Right lung (tissue), 10 donors: ENCODE measurements at places on chromosomes 2 and 18.

GRCh38 chr2:155653176-155653575 is 679.3 kb downstream of the NR4A2 start:
- DNase-seq: no peak

DNA sequence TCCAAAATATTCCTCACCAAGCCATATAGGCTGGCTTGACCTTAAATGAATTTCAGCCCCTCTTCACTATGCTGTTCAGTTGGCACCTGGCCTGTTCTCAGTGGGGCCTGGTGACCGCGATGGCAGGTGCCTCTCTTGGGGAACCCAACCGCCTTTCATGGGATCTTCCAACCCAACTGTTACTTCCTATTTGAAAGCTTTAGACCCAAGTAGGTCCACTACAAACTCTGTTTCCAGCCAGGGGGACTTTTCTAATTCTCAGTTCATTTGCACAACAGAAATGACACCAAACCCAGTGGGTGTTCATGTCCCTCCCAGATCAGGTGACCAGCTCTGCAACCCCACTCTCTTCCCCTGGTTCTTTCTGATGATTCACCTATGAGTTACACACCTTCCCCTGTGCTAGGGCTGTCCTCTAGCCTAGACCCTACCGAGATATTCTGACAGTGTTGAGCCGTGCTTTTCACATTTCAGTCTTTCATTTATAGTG is 35.6 kb upstream of the NDUFV2 start:
- no peak for DNase-seq

- DNase-seq: no peak
Observed at GRCh38 chr2:183227176-183227575, 102.9 kb downstream of the NUP35 start.

DNA sequence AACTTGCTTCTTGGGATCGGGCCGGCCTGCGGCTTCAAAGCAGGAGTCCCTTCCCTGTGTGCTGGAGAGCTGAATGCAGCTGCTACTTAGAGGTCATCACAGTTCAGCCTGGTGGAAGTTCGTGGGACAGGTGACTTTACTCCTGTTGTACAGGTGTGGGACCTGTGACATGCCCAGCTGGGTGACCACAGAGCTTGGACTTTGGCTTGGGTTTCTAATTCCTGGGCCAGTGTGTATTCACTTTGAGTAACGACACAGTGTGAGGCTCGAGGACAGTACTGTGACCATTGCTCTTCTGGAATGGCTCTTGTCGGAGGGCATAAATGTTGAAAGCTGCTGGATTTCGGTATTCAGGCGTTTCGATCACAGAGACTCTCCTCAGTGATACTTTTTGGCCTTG is 114.5 kb downstream of the STPG4 start:
- no peak for DNase-seq

GRCh38 chr2:147854557-147855134 is 9.8 kb downstream of the ACVR2A start:
- DNase-seq: no peak
